ENCODE measurements at places on chromosomes 3 and 15. TPM values are rescaled to one million over a fixed set of nuclear protein-coding genes. Genes with fewer than 3 reads are reported as not detected.

Gene CP
- total RNA-seq, result 6.2 TPM

Gene SLC6A1
- 0.77 TPM for total RNA-seq

Gene PPP4R2
- 55.5 TPM for total RNA-seq

Gene VWA5B2
- not detected for total RNA-seq

Gene SMAD6
- total RNA-seq, result 20.3 TPM

Gene PLCB2
- 8.5 TPM for total RNA-seq

Gene CLDN1
- total RNA-seq, result 0.08 TPM

Gene NMB
- total RNA-seq, result 2.0 TPM

Gene OIP5
- 0.19 TPM for total RNA-seq

DNA sequence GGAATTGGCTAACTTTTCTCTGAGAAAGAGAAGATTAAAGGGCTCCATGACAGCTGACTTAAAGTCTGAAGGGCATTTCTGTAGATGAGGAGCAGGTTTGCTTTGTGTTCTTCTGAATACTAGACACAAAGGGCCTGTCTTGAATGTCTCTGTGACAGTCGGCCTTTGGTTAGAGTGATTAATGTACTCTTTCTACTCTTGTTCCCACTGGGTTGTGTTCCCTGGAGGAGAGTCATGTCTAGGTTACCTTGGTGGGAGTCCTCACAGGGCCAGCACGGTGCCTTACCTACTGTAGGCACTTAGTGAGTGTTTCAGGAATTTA lies 66.1 kb downstream of the MAP2K5 start:
- DNase-seq, result no peak

DNA sequence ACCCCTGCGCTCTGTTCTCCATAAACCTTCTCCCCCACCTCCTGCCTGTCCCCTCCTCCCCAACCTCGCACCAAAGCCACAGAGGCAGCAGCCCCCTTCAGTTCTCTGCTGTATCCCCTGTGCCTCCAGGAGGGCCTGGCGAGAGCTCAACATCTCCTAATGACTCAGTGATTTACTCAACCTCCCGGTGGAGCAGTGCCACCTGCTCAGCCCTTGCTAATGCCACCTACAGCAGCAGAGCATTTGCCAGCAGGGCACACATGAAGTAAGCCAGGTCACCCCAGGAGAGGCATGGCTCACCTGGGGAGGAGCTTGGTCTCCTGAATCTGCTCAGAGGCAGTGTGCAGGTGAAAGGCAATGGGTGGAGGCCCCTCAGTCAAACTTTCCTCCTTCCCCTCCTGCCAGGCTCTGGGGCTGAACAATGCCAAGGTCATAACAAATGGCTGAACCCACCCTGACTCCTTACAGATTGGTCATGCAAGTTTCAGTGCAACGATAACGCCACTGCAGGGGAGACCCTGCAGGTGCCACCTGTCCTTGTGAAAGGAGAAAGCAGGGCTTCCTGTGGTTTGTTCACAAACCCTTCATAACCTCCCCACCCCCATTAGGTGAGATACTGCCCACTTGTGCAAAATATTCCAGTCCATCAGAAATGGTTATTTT lies 19.8 kb downstream of the TRPM1 start:
- DNase-seq, result no peak

GRCh38 chr3:126851934-126852333 lies 131.0 kb upstream of the PLXNA1 start:
- no peak for DNase-seq

GRCh38 chr3:122576174-122576940 lies 1.1 kb upstream of the PARP15 start:
- DNase-seq, result no peak

DNA sequence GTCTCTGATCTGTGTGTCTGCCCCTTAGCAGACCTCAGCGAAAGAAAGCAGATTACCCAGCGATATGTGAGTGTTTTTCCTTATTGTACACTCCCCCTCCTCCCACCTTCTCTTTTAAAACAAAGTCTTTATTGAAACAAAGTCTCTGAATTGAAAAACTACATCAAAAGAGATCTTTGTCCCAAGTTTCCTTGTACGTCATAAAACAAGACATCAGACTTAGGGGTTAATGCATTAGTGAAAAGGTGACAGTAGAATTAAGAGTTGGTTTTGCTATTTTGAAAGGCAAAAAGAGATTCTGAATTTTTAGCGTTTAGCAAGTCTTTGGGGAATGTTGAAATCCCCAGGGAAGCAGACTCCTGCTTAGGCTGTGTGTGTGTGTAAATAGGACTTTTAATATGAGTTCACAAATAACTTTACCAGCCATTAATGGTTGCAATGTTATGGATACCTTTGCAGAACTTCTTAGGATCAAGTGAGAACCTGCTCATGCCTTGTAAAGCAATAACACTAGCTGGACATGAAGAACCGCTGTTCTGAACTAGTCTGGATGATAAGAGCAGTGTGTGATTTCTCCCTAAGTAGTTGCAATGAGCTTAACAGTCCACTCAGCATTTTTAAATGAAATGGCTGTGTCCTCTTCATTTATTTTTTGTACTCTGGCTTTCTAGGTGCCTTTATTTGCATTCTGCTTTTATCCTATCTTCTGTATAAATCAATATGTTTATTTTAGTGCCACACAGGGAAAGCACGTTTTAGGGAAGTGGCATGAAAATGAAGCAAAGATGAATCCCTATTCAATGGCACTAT lies 136.6 kb downstream of the MCTP2 start:
- DNase-seq, result no peak

- peak; percentile 35 for DNase-seq
Observed at GRCh38 chr3:181711325-181712135, at the start of gene SOX2. TSS of gene SOX2 (plus strand) at chr3:181711925. CDS start at chr3:181712361, 436 bp downstream.

DNA sequence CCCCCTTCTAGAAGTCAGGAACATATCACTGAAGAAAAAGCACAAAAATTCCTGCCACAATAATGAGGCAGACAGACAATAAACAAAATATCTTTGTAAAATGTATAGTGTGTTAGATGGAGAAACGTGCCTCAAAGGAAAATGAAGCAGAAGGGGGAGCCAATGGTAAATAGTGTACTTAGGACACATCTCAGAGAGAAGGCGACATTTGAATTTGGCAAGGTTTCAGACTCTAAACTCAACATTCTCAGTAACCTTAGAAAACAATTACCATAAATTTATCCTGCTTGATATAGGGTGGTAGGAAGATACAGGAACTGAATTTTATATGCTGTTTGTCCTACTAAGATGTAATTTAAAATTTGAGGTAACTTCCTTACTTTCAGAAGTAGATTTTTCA lies 52.6 kb upstream of the PTX3 start:
- DNase-seq, result no peak

- DNase-seq, result no peak
Observed at GRCh38 chr3:121659586-121659985, 1.1 kb downstream of the HCLS1 start.

DNA sequence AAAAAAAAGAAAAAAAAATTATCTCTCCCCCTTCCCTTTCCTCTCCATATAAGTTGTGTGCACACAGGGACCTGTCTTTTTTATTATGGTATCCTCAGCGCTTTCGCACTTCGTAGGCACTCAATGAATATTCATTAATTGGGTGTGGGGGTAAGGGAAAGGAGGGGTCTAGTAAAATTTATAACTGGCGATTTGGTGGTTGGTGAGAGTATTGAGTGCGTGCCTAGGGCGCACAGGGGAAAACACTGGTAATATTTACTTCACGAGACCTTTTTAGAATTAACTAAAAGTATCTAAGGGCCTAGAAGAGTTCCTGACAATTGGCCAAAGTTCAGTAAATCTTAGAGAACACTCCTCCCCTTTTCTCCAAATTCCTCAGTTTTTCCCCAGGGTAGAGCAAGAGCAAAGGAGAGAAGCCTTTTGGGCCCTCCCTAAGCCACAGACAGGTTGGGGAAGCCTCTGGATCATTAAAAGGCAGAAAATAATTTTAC lies 25.7 kb downstream of the TYRO3 start:
- no peak for DNase-seq

DNA sequence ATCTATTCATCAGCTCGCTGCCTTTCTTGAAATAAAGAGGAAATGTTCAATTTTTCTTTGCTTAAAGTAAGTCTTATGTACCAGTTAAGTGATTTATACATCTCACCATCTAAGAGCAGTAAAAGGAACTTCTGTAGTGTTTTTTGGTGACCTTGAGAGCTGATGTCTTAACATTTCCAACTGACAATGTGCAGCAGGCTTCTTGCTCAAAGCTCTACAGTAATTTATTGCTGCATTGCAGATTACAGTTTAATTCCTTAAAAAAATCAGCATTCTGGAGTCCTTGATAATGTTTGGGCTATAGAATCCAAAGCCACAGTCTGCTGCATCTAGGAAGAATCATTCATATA lies 61.6 kb downstream of the DIPK2A start:
- no peak for DNase-seq

DNA sequence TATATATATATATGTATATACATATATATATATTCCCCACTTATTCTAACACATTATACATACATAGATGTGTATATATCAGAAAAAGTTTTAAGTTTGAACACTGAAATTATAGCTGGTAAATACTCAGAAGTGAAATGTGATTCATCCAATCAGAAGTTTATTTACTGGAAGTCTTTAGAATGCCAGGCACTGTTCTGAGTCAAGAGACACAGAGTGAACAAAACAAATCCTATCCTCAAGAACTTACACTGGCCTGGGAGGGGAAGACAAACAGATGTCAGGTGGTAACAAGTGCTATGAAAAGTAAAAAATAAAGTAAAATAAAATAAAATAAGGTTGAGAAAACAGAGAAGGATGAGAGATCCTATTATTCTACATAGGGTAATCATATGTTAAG lies 13.4 kb downstream of the DHX36 start:
- DNase-seq, result no peak

GRCh38 chr3:48630833-48631232 lies 4.4 kb downstream of the SLC26A6 start:
- DNase-seq, result no peak

DNA sequence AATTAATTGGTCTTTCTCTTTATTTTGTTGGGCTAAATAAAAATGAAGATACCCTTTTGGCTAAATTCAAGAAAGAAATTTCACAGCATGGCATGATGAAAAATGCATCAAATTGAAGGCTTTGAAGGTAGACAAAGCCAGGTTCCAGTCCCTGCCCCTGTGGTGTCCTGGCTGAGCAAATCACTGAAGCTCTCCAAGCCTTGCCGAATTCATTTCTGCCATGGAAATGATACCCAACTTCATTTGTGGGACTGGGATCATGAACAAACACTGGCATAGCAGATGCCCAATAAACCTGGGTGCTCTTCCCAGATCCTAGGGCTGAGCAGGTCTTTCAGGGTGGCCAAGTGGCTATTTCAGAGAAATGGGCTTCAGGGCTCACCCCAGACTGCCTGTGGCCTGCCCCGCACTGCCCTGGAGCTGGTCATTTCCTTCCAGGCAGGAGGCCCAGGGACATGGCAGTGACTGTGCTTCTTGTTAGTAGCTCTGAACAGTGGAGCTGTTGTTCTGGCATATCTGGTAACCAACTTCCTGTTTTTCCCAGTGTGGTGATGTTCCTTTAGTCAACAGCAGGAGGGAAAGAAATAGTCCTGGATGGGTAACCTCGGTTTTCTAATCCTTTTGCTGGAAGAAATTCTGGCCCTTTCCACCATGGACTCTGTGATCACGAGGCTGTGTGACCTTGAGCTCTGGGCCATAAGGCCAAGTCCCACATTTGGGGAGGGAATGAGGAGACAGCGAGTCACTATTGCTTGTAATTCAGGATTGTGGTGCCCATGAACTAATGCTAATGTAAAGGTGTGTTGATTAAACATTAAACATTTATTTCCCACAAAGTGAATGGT lies 47.6 kb downstream of the CTDSPL start:
- DNase-seq, result no peak
